ENCODE measurements at places on chromosomes 5 and 9. TPM values are rescaled to one million over a fixed set of nuclear protein-coding genes. Genes with fewer than 3 reads are reported as not detected.
A peak's percentile ranks its signal among the peaks of the same experiment; 100 is the strongest.

CTXN3 gene
- not detected for total RNA-seq

GRCh38 chr9:117430813-117431212 is 16.0 kb upstream of the ASTN2 start:
- no peaks in the 10 kb centered on the region for H3K4me1 ChIP-seq
- no peak overlapping the region for H3K27ac ChIP-seq
- no peaks in the 10 kb centered on the region for H3K27me3 ChIP-seq
- no peak for DNase-seq
- H3K4me3 ChIP-seq, result no peak overlapping the region

- no peak overlapping the region for H3K27ac ChIP-seq
- no peaks in the 10 kb centered on the region for H3K4me1 ChIP-seq
- no peaks in the 10 kb centered on the region for H3K36me3 ChIP-seq
- no peaks in the 10 kb centered on the region for H3K27me3 ChIP-seq
- H3K4me3 ChIP-seq, result no peak overlapping the region
Observed at GRCh38 chr5:130424341-130424740, 520.1 kb downstream of the CHSY3 start.

IFNB1 gene
- not detected for total RNA-seq

GRCh38 chr5:27158171-27158570 is 119.8 kb upstream of the CDH9 start:
- no peak overlapping the region for H3K27ac ChIP-seq
- H3K36me3 ChIP-seq, result no peaks in the 10 kb centered on the region
- no peak for DNase-seq
- no peak overlapping the region for H3K4me3 ChIP-seq

ANKRD34B gene
- not detected for total RNA-seq

- no peak for DNase-seq
- no peak overlapping the region for H3K27ac ChIP-seq
- H3K4me3 ChIP-seq, result no peak overlapping the region
- H3K4me1 ChIP-seq, result peaks cover 20% of the 10 kb centered on the region
- H3K36me3 ChIP-seq, result peaks cover 8% of the 10 kb centered on the region
Observed at GRCh38 chr9:111036429-111036789, 1.9 kb downstream of the LPAR1 start.

DNA sequence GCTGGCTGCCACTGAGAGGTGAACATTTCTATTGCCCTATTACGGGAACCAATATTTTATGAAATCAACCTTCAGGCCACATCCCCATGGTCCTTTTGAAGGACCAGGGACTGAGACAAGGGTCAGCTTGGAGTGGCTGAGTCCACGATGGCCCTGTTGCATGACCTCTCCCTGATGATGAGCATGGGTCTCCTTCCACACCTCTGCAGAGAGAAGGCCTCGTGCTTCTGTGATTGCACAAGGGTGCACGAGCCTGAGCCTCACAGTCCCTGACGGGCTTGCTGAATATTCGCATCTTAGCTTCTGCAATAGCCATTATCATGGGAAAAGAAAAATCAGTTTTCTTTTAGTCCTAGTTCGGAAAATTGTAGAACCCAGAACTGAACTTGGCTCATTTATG is 255.0 kb upstream of the IRX2 start:
- no peak for DNase-seq
- H3K27ac ChIP-seq, result no peak overlapping the region
- no peaks in the 10 kb centered on the region for H3K27me3 ChIP-seq
- no peak overlapping the region for H3K4me3 ChIP-seq

GRCh38 chr5:68875351-68875750 is 218.5 kb upstream of the SLC30A5 start:
- H3K27me3 ChIP-seq, result no peaks in the 10 kb centered on the region
- no peaks in the 10 kb centered on the region for H3K36me3 ChIP-seq
- no peak overlapping the region for H3K27ac ChIP-seq
- no peak for DNase-seq
- no peaks in the 10 kb centered on the region for H3K4me1 ChIP-seq

ECSCR gene
- 0.53 TPM for total RNA-seq

- peaks cover 47% of the 10 kb centered on the region for H3K4me1 ChIP-seq
- no peak for DNase-seq
- H3K27ac ChIP-seq, result peak overlapping the region; percentile 68
- H3K36me3 ChIP-seq, result peaks cover 58% of the 10 kb centered on the region
Observed at GRCh38 chr5:141515141-141515540, 26.3 kb downstream of the PCDHGC5 start.

GRCh38 chr5:2511706-2512105 is 239.8 kb downstream of the IRX2 start:
- peak; percentile 32 for DNase-seq
- no peaks in the 10 kb centered on the region for H3K27me3 ChIP-seq
- no peak overlapping the region for H3K4me3 ChIP-seq
- H3K36me3 ChIP-seq, result no peaks in the 10 kb centered on the region
- no peaks in the 10 kb centered on the region for H3K4me1 ChIP-seq

- no peak for DNase-seq
- peaks cover 16% of the 10 kb centered on the region for H3K4me1 ChIP-seq
- no peak overlapping the region for H3K4me3 ChIP-seq
- H3K27ac ChIP-seq, result no peak overlapping the region
Observed at GRCh38 chr9:36922548-36922947, 111.5 kb downstream of the PAX5 start.

DNA sequence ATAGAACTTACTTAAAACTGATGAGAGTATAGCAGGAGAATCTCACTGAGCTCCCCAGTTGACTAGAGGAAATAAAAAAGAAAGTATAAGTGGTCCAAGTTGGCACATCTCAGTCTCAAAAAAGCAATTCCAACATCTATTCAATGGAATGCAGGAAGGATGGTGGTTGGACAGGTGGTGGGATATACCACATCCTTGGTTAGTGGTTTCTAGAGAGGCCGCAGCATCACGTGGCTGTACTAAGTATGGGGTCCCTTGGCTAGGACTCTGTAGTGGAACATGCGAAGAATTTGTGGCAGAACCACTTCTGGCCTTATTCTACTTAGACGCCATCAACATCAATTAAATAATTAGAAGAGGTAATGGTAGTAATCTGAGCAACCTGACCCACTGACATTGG is 232.4 kb downstream of the SAXO1 start:
- H3K36me3 ChIP-seq, result no peaks in the 10 kb centered on the region
- no peak overlapping the region for H3K27ac ChIP-seq
- no peak for DNase-seq
- no peaks in the 10 kb centered on the region for H3K4me1 ChIP-seq

- H3K4me3 ChIP-seq, result no peak overlapping the region
- DNase-seq, result no peak
- no peak overlapping the region for H3K27ac ChIP-seq
Observed at GRCh38 chr9:124906966-124907365, 33.9 kb downstream of the GOLGA1 start.

C5orf58 gene
- not detected for total RNA-seq

Measured in SJSA1 (cell line).